ENCODE measurements at places on chromosomes 4 and X.

- no peak for DNase-seq
Observed at GRCh38 chr4:6450709-6451108, 21.7 kb downstream of the PPP2R2C start.

GRCh38 chr4:173752610-173753230 lies 222.7 kb upstream of the HAND2 start:
- DNase-seq = peak; percentile 47

DNA sequence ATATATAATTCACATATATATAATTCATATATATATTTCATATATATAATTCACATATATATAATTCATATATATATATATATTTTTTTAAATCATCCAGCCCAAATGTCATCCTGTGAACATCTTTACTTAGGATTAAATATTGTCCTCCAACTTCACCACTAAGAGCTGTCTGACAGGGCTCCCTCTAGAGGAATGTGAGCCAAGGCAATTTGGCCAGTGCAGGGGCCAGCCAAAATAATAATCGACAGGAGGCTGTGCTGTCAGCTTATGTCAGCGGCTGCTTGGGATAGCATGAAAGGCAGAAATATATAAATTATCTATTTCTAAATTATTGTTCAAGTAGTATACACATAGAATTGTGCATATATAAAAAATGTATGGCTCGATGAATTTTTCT lies 29.5 kb downstream of the EGFL6 start:
- no peak for DNase-seq

GRCh38 chr4:15683143-15683495 lies 1.5 kb downstream of the FAM200B start:
- DNase-seq = no peak

GRCh38 chrX:75603833-75604232 lies 81.0 kb upstream of the ZDHHC15 start:
- DNase-seq = peak; percentile 34

GRCh38 chrX:138638996-138639395 lies 72.5 kb downstream of the FGF13 start:
- DNase-seq = no peak

DNA sequence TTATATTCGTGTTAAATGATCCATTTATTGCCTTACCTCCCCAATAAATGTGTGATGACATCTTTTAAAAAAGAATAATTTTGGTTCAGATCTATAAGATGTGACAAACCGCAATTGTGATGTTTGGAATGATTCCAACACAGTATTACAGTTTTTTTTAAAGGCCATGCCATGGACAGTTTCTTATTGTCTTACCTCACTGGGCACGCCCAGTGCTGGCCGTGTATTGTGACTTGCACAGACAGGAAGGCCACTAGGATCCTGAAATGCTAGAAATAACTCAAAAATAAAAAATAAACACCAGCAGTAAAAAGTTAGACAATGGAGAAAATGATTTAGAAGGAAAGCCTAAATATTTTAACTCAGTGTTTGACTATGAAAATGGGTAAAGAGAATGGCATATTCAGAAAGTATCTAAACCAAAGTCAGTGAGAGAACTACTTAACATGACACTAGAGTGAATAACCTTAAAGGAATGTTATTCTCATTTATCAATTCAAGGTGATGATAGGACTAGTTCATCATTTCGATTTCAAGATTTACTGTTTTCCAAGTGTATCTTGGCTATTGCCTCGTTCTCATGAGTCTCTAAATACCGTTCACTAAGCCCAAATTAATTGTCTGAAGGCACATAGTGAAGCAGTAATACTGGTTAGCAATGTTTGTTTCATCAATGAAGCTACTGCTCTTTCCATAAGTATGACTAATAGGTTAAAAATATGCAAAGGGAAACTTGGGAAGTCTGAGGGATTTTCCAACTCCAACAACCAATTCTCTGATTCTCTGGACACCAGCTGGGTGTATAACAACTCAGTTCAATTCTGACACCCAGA lies 46.1 kb upstream of the VEGFC start:
- no peak for DNase-seq

DNA sequence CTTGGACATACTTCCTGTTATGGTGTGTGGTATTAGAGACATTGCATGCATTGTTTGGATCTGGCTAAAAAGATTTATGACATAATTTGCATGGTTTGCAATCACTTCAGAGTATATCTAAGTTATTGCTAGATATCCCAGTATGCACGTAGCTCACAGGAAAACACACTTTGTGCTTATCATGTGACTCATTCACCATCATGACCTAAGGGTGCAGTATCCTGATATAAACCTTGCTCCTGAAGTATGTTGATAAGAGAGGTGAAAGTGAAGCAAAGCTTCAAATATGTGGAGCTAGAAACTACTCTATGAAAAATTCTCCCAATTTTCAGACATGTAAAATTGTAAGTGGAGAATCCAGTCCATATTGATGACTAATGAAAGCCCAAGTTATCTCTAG lies 46.9 kb upstream of the GRXCR1 start:
- DNase-seq = no peak

GRCh38 chr4:14269824-14270223 lies 642.3 kb upstream of the BOD1L1 start:
- no peak for DNase-seq

DNA sequence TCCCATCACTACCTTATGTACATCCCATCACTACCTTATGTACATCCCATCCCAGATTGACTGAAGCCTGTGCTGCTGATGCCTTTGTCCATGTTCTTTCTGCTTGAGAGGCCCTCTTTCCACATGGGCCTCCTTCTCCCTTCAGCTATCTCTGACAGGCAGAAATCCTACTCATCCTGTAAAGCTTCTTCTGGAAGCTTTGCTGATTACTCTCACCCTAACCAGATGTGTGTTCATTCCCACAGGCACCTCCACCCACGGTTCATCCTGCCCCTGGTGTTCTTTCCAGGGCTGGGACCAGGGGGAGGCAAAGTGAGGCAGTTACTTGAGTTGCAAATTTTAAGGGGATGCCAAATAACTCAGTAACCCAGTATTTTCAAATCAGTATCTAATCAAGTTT lies 22.5 kb upstream of the FBXW7 start:
- no peak for DNase-seq

- no peak for DNase-seq
Observed at GRCh38 chrX:12874581-12874980, 7.7 kb downstream of the TLR7 start.

GRCh38 chr4:155972098-155972497 lies 18.4 kb upstream of the CTSO start:
- peak; percentile 14 for DNase-seq
